ENCODE measurements at places on chromosomes 5 and 9.

DNA sequence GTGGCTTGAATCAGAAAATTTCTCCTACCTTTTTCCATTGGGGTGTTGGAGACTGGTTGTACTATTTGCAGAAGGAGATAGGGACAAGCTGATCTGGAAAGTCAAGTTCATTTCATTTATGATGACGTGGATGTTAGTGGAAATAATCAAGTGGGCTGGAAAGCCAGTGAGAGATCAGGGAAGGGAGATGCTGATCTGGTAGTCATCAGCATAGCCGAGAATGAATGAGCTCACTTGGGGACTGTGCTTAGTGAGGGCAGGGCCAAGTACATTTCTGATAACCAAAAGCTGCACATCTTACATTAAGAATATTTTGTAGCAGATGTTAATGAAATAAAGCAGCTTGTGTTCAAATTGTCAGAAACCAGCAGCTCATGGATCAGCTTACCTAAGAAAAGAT is 12.1 kb downstream of the MAN2A1 start:
- DNase-seq: no peak

DNA sequence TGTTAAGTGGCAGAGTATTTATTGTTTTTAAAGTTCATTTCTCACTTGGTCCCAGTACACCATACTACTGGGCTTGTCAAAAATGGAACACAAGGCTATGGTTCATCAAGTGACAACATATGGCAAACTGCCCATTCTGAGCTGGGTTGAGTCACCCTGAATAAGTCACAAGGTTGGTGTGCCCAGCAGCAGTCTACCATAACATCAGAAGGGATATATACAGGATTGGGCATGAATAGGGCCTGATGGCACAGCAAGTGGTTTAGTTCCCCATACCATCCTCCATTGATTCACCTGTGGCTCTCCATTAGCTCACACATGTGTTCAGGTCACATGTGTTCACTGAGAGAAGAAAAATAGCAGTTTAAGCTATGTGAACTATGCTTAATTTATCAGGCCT is 249.8 kb upstream of the PRDM9 start:
- no peak for DNase-seq

GRCh38 chr9:102459828-102460227 is 535.3 kb upstream of the CYLC2 start:
- DNase-seq: no peak

DNA sequence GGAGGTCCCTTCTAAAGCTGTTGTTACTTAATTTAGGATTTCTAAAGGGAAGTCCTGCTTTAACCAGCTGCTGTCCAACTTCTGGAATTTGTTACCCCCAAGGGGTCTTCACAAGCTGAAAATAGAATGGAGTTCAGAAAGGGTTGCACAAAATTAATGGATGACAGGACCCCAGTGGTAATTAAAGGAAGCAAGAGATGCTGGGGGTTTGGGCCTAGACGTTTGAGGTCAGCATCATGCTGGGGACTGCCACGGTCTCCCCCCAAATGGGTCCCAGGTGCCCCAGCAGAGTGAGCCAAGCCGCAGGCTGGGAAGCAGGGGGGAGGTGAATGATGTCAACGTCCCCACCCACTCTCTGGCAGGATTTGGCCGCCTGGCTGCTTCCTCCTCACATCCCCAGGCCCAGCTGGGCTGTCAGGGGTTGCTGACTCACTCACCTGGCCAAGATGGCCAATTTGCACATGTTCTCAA is 97.5 kb upstream of the ARAP3 start:
- no peak for DNase-seq

DNA sequence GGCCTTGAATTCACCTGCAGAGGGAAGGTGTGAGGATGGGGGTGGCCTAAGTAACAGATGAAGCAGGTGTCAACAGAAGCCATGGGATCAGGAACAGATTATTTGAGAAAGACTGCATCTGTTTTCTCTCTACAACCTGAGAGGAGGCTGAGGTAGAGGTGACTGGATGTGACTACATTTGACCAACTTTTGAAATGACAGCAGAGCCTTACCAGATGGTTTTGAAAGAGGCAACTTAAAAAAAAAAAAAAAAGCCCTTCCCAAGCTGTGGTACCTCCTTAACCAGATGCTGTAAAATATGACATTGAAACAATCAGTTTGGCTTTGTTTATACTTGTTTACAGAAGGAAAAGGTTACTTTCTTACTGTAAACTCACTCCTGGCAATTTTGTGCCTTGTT is 108.6 kb downstream of the TRIO start:
- no peak for DNase-seq
